ENCODE measurements at places on chromosomes 2 and 18. TPM values are rescaled to one million over a fixed set of nuclear protein-coding genes. Genes with fewer than 3 reads are reported as not detected.
A peak's percentile ranks its signal among the peaks of the same experiment; 100 is the strongest.

DNA sequence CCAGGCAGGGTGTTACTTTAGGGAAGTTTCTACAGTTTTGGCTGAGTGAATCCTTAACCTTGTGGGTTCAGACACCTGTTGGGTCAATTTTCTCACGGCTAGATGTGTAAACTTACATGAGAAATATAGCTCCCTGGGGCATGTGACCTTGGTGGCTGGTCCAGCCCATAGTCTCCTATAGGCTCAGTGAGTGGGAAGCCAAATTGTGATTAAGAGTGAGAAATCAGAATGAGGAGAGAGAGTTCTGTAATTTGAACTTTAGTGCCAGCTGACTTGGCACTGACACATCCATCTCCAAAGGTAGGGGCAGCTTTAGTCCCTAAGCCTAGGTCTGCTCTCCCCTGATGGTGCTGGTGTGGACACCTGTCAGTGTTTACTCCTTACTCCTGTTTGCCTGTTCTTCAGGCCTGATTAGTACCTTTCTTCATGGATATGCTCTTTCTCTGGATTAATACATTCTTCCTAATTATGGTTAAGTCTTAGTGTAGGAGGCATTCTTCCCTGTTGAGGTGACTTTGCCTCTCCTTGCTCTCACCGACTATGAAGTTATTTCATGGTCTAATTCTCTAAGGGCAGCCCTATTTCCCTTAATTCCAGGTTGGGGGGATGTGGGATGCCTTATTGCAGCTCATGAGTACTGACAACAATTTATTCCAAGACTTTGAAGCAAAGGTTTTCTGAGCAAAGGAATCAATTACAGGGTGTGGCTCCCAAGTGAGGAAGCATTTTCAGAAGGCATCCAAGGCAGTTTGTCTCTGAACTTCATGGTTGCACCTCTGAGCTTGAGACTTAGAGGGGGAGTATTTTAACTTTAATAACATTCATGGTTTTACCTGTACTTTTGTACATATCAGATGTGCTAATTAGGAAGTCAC is 177.3 kb downstream of the DYSF start:
- no peak for DNase-seq

GRCh38 chr2:146734821-146735190 is 1110.0 kb upstream of the ACVR2A start:
- no peak for DNase-seq

- DNase-seq: no peak
Measured at GRCh38 chr2:64796926-64797325, 143.2 kb upstream of the SERTAD2 start.

The SGO2 gene
- 0.87 TPM for total RNA-seq

GRCh38 chr2:140295767-140296166 is 1515.6 kb upstream of the NXPH2 start:
- DNase-seq: no peak

The MOGAT1 gene
- 0.25 TPM for total RNA-seq

The CD302 gene
- total RNA-seq: 19.9 TPM

The C2orf15 gene
- 0.30 TPM for total RNA-seq

GRCh38 chr2:121326628-121327027 is 41.6 kb upstream of the TFCP2L1 start:
- DNase-seq: no peak

- peak; percentile 97 for DNase-seq
Measured at GRCh38 chr2:73926493-73927327, at the start of gene DGUOK. TSS of gene DGUOK (plus strand) at chr2:73926880. CDS start at chr2:73926911, 31 bp downstream.

DNA sequence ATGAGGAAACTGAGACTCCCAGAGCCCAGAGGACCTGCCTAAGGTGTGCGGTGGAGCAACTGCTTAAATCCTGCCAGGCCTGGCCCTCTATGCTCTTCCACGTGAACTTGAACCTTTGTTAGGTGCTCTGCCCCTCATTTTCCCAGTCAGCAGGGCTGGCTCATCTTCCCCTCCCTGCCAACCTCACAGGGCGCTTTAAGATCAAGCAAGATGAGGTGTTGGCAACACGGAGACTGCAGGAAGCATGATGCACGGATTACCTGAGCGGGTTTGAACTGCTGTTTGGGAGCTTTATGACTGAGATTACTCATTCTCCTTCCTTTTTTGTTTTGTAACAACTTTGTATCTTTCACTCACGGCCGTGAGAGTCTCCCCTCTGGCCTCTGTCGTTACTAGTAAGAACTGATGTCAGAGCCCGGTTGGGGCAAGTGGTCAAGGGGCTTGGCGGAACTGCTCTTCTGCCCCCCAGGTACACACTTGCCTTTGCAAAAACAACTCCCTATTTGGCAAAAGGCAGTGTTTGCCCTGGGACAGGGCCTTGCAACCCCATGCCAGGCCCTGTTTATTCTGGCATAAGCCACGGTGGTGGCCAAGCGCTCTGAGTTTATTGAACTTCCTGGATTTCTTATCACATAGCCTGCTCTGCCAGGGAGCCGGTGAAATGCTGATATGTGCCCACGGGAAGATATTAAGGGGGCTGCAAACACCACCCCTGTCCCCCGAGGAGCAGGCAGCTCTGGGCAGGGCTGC is 127.8 kb downstream of the INHBB start:
- no peak for DNase-seq

DNA sequence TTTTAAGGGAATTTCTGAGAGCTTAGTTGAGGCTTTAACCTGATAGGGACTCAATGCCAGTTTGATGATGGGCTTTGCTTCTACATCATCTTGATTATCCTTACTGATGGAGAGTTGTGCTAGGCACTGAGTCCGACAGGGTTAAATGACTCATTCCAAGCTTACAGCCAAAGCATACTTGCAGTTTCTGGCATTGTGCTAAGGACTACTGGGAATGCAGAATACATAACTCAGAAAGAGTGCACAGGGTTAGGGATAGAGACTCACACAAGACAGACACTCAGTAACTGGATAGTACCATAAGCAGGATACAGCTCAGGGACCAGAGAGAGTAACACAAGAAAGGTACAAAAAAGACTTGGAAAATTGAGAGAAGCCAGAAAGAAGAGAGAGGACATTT is 94.1 kb upstream of the SLC14A2 start:
- DNase-seq: no peak

GRCh38 chr2:145806546-145806945 is 1286.6 kb upstream of the ZEB2 start:
- no peak for DNase-seq

DNA sequence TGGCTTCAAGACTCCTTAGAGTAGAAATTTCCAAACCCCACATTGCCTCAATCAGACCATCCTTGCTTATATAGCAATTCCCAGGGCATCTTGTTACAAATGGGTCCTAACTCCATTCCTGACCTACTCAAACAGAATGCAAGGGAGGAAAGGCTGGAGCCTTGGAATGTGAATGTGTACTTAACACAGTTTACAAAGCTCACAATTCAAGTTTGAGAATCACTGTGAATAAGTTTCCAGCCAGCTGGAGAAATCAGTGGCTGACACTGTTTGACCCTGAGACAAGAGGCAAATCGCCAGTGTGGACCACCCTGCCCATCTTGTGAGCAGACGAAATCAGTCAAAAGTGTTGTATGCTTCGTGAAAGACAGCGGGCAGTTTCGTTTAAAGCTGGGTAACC is 65.5 kb downstream of the SOWAHC start:
- DNase-seq: no peak
